ENCODE measurements at places on chromosomes 7 and 10.

DNA sequence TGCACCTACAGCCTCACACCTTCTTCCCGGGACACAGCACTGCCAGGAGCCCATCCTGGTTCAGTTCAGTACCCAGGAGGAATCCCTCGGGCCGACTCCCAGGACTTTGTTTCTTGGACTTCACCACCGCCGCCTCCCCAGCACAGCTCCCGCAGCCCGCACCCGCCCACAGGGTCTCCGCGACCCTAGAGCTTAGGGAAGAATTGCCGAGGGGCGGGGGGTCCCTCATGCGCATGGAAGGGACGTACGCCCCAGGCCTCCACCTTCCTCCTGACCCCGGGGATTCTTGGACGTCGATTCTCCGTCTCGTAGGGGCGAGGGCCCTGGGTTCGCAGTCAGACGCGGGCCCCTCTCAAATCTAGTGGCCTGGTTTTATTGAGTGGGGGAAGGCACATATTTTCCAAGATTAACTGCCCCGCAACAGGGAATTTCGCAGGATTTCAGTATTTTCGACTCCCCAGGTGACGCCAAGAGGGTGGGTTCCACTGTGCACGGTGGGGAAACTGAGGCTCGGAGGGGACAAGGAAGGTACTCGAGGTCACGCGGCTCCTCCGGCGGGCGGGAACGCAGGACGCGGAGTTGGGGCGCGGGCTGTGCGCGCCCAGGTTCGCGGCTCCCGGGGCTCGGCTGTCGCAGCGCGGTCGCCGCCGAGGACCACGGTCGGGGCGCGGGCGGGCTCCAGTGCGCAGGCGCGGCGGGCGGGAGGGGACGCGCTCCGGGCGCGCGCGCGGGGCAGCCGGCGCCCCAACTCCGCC, at the start of gene ADCY1:
ADCY1 (plus strand) TSS at position 708 of the 755 bp plus-strand sequence. CDS start 176 bp downstream, outside the sequence.
- peak; percentile 9 for DNase-seq

- no peak for DNase-seq
These were observed 60.4 kb downstream of the FAM53B start for GRCh38 chr10:124683814-124684213.

- no peak for DNase-seq
These were observed 191.7 kb upstream of the SLC26A5 start for GRCh38 chr7:103637726-103638125.

GRCh38 chr7:64465551-64465950, 97.3 kb downstream of the ZNF680 start:
- no peak for DNase-seq

DNA sequence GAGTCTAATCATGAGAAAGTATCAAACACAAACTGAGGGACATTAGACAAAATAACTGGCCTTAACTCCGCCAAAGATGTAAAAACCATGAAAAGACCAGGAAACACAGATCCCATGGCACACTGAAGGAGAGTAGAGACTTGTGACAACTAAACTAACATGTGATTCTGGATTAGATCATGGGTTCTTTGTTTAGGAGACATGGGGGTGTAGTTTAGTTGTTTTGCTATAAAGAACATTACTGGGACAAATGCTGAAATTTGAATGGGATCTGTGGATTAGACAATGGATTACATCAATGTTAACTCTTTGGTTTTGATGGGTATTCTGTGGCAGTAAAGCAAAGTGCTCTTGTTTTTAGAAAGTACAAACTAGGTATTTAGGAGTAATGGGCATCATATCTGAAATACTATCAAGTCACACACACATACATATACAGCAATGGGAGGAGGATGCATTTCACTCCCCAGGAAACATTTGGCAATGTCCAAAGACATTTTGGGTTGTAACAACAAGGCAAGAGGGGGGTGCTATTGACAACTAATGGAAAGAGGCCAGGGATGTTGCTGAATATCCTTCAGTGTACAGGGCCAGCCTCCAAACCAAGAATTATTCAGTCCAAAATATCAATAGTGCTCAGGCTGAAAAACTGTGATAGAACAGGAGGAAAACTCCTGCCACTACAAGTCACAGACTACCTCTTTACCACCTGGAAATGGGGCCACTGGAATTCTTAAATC, 32.4 kb downstream of the WAPL start:
- no peak for DNase-seq

- DNase-seq, result no peak
These were observed 62.6 kb upstream of the GHITM start for GRCh38 chr10:84076540-84077195.

DNA sequence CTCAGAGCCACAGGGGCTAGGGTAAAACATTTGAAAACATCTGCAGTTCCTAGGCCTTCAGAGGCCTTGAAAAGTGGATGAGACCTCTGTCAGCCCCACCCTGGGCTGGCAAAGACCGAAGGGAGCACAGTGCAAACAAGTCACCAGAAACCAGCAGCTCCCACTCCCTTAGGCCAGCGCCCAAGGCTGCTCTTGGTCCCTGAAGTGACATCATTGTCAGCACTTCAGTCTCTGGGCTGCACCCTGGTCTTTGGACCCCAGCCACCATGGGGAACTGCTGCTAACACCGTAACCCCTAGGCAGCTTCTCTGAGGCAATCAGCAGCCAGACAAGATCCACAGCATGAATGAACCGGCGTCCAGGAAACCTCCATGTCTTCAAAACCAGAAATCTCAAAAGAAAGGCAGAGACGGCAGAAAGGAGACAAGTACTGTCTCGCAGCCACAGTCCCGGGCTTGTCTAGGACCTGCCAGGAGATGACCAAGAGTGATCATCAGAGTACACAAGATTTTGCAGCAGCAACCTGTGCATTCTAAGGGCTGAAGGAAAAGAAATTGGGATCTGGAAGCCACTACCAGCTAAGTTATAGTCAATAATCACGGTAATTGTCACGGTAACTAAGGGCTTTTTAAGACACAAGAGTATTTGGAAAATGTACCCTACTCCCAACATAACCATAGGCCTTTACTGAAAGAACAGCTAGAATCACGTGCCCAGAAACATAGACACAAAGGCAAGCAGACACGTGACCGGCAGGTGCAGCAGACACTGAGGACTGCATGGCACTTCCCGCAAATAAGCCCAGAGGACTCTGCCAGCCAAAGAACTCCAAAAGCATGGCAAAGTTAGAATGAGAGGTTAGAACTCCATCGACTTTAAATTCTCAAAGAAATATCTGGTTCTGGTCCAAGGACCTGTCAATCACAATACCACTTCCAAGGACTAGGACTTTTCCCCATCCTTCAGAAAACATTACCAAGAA, 23.3 kb downstream of the CPXM2 start:
- DNase-seq, result no peak

DNA sequence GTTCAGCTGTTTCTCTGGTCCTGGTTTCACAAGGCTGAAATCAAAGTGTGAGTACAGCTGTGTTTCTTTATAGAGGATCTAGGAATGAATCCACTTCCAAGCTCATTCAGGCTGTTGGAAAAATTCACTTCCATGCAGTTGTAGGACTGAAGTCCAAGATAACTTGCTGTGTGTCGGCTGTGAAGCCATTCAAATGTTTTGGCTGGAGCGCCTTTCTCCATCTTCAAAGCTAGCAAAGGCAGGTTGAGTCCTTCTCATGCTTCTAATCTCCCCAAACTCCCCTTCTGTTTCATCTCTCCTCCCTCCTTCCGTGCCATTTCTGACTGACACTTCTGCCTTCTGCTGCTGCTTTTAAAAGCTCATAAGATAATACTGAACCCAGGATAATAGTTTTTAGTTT, 1195.4 kb upstream of the LRRN3 start:
- DNase-seq, result no peak

- DNase-seq, result no peak
These were observed 261.5 kb upstream of the SORCS1 start for GRCh38 chr10:107425931-107426553.

DNA sequence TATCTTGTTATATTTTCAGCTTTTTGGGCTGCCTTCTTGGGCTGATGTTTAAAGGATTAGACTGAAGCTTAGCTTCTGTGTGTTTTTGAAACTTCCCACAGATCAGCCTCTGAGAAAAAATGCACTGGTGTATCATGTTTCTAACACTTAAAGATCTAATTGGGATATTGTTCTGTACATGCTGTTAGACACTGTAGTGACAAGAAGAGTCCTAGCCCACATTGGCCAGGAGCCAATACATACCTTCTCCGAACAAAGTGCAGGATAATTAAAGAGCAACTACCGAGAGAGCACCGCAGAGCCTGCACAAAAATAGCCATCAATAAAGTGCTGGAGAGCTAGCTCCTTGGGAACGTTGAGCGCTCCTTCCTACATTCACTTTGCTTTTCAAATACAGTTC, 289.4 kb upstream of the SP8 start:
- DNase-seq, result no peak

- no peak for DNase-seq
These were observed 139.4 kb upstream of the SHH start for GRCh38 chr7:155951554-155952158.

DNA sequence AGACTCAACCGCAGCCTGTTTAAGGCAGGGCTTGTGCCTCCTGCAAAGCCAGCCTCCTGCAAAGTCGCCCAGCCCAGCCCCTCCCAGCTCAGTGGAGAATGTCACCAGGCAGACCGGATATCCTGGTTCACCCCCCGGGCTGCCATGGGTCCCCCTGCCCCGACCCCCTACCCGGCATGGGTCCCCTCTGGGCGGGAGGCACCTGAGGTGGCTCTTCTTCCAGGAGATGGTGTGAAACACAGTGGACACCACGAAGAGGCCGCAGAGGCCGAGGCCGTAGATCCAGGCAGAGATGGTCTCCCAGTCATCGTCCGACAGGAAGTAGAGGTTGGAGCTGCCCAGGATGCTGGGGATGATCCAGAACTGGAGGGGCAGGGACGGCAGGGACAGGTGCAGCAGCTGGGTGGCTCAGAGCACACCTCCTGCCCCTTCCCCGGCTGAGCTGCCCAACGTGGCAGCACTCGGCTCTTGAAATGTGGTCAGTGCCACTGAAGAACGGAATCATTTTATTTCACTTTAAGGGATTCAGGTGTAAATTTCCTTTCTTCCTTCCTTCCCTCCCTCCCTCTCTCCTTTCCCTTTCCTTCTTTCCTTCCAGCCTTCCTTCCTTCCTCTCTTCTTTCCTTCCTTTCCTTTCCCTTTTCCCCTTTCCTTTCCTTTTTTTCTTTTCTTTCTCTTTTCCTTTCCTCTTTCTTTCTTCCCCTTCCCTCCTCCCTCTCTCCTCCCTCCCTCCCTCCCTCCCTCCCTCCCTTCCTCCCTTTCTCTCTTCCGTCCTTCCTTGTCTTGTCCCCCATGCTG, 36.7 kb upstream of the RADIL start:
- DNase-seq, result no peak

DNA sequence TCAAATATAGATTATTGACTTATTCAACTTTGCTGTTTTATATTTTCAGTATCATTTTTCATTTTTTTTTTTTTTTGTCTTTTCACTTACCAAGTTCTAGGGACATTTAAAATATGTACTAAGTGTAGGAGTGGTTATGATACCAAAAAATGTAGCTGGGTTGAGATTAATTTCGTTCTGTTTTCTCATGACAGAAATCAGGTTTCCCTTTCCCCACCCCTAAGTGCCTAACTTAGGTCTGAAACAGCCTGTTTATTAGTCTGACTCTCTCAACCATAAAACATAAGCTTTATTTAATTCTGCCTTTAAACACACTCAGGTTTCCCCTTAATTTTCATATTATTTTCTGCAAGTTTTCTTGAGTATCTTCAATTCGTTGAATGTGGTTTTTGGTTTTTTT, 22.1 kb downstream of the TMEM106B start:
- no peak for DNase-seq

All from NCI-H1930 (cell line).